Spinal cord (tissue), 10 donors: ENCODE measurements at places on chromosomes 12 and 14. TPM values are rescaled to one million over a fixed set of nuclear protein-coding genes. Genes with fewer than 3 reads are reported as not detected.

The CALCOCO1 gene
- total RNA-seq = 55.5 TPM

The REM2 gene
- total RNA-seq = 1.3 TPM

The INSM2 gene
- 0.17 TPM for total RNA-seq

The IRF9 gene
- 50.0 TPM for total RNA-seq

The LRRK2 gene
- 22.5 TPM for total RNA-seq

The ABHD12B gene
- 0.28 TPM for total RNA-seq

The ANAPC5 gene
- 186 TPM for total RNA-seq

The GPRC5D gene
- total RNA-seq = not detected

The RPL10L gene
- not detected for total RNA-seq

The RTN1 gene
- 672 TPM for total RNA-seq

The REP15 gene
- 1.7 TPM for total RNA-seq

The BMAL2 gene
- 24.0 TPM for total RNA-seq

The CCDC198 gene
- total RNA-seq = 11.3 TPM

- no peak for DNase-seq
Measured at GRCh38 chr14:21846227-21846885, 172.7 kb upstream of the OR4E1 start.

DNA sequence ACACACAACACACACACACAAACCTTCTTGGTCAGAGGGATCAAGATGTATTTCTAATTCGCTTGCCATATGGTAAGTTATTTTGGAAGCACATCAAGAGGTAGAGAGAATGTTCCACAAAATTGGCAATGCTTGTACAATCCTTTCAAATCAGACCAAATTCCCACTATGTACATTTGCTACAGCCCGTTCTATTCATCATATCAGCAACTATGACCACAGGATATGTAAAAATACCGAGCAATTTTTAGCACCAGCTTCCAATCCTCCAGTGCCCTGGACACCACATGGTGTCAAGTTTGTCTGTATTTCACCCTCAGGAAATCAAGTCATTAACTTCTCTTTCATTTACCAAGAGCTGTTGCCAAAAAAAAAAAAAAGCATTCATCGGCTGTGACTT lies 21.2 kb downstream of the TBX5 start:
- DNase-seq = no peak

DNA sequence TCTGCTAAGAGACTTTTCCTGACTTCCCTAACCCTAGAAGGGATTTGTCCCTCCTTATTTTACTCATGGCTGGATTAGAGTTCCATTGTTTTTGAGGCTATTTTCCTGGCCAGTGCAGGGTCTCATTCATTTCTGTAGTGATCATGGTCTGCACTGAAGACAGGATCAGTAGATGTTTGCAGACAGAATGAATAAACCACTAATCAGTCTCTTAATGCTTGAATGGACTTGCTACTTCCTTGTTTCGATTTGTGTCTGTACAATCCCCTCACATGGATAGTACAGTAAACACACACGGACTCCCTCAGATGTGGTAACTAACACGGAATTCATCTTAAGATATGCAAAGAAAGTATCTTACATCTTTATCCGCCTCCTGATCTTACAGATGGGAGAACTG lies 102.6 kb upstream of the PRB2 start:
- DNase-seq = no peak

GRCh38 chr12:460261-461230 lies 807 bp downstream of the B4GALNT3 start:
- DNase-seq = no peak

DNA sequence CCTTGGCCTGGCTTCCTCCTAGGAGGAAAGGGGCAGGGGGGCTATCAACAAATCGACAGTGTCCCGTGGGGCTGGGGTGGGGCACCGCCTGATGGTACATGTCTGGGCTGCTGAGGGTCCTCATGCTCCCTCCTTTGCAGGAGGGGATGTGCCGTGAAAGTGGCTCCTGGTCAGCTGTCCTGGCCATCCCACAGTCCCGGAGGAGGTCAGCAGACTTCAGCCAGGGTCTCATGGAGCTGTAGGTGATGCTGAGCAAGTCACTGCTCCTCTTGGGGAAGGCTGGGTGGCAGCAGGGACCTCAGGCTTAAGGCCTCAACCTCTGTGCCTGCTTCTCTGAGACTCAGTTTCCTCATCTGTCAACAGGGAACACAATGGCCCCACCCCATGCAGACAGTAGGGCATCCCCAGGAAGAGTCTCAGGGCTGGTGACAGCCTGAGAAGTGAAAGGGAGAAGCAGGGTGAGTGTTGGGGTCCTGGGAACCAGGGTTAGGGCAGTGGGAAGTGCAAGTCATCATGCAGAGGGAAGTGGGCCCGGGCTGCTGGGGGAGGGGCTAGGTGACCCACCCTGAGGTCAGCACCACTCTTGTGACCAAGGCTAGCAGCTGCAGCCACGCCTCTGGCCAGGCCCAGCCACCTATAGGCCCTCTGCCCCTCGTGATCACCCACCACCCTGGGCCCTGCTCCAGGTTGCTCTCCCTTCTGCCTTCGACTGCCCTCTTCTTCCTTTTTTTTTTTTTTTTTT lies 4.4 kb upstream of the TNFAIP2 start:
- no peak for DNase-seq

GRCh38 chr12:111270239-111270638 lies 98.7 kb downstream of the PHETA1 start:
- no peak for DNase-seq

- DNase-seq = no peak
Measured at GRCh38 chr14:38500125-38500524, 244.2 kb upstream of the CLEC14A start.

DNA sequence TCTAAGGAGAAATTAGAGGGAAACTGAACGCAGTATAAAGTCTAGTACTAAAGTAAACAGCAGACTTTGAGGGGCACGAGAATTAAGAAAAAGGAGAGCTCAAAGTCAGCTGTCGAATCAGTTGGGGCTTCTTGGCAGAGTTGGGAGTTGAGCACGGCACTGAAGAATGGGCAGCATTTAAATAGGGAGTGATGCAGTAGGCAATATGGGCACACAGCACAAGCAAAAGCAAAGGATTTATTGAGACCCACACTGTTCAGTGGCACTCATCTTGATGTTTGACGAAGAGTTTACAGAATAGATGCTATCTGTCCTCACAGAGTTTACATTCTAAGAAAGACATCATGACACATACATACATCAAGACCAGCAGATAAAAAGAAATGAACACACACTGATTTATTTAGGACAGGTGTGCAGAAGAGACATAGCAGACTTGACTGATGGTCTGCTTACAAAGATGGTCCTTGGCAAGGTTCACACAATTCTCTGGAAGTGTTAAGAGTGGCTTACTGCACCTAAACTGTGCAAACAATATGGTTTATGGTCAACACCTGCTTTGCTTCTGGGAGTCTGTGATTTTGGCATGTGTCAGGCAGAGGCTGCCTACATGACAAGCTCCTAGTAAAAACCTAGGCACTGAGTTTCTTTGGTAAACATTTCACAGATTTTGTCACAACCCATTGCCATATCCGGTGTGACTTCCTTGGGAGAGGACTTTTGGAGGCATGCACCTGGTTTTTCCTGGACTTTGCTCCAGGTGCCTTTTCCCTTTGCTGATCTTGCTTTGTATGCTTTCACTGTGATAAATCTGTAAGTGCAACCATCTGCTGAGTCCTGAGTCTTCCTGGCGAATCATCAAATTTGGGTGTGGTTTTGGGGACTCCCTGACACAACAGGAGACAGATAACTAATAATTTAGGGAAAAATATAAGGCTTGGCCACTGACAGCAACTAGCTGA lies 26.3 kb downstream of the ALKBH1 start:
- no peak for DNase-seq

DNA sequence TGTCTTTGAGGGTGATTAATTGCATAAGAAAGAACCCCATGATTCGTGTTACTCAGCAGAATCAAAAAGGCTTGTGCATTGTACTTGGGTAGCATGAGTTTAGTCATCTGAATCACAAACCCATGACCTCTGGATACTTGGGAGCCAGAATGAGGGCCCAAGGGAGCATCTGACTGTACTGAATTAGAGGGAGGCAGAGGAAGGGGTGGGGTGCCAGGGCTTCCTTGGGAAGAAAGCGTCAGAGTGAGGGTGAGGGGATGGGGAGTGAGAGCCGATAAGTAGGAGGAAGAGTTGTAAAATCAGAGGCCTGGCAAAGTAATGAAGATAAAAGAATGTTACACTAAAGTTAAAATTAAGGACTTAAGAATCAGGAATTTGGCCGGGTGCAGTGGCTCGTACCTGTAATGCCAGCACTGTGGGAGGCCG lies 29.8 kb downstream of the GPRC5D start:
- no peak for DNase-seq

DNA sequence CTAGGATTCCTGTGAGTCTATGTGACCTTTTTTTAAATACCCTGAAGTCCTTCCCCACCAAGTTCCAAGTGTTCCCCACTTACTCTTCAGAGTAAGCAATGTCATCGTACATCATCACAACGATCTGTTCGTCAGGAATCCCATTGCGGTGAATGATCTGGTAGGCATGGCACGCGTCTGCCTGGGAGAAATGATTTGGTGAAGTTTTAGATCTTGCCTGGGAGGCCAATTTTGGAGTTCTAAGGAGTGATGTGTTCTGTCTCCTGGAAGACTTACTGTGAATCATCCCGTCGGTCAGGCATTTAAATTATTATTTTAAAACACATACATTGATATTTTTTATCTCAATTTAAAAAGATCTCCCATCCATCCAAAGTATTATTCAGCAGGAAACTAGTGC lies 29.8 kb downstream of the LGMN start:
- DNase-seq = no peak

GRCh38 chr12:15230751-15231150 lies 9.5 kb upstream of the RERG start:
- DNase-seq = no peak

DNA sequence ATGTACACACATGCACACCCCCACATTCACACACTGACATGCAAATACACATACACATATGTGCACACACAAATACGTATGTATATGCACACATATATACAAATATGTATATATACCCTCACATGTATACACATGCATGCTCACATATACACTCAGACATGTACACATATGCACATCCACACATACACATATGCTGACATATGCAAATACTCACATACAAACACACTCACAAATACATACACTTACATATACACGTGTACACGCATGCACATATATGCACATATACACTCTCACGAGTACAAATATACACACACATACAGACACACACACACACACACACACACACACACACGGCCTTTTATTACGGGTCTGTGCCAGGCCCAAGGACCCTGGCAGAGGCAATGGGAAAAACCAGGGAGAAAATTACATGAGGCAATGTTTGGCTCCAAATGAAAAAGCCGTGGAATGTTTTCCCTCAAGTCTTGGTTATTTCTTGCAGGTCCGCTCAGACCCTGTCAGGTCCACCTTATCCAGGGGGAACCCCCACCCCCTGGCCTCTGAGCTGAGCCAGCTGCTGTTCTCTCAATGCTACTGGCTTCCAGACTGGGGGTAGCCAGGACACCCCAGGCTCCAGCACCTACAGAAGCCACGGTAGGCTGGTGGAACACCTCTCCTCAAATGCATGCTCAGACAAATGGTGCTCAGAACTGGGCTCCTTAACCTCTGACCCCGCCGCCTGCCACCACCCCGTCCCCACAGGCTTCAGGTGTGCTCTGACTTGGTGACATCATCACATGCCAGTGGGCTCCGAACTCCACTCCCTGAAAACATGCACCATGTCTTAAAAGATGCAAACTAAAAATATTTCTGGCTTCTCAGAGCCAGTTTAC lies 54.7 kb downstream of the BCL11B start:
- no peak for DNase-seq

DNA sequence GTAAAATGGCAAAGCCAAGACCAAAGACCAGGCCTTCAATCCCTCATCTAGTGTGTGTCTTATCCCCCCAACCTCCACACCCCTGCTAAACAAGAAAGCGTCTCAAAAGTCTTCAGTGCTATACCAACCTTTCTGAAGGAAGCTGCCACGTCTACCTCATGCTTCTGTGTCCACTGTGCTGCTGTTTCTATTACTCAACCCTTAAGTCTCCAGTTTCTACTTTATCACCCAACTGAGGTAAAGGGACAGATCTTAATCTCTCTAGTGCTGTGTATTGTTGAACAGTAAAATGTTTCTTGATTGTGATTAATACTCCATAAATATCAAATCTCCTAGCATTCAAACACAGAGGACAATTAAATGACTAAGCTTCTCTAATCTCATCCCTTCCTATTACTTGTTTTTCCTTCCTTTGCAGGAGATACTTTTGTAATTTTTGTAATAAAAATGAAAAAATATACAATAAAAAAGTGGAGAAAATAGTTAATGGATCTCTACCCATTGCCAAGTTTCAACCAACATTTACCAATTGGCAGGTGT lies 23.3 kb downstream of the BTBD7 start:
- DNase-seq = no peak

GRCh38 chr12:19799216-19799615 lies 359.9 kb downstream of the AEBP2 start:
- no peak for DNase-seq

- no peak for DNase-seq
Measured at GRCh38 chr12:111838353-111838752, 3.7 kb upstream of the MAPKAPK5 start.

DNA sequence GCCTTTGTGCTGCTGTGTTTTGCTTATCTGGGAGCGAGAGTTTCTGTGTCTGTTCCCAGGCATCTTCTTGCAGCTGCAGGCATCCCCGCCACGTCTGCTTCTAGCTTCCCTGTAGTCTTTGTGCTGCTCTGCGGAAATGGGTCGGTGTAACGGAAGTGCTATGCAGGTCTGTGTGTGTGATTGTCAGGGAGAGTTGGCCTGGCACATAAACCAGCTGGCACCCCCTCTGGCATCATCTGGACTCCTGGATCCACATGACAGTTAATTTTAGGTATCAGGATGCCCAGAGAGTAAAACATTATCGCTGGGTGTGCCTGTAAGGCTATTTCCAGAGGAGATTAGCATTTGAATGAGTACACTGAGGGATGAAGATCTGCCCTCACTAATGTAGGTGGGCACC lies 9.4 kb upstream of the OASL start:
- no peak for DNase-seq

DNA sequence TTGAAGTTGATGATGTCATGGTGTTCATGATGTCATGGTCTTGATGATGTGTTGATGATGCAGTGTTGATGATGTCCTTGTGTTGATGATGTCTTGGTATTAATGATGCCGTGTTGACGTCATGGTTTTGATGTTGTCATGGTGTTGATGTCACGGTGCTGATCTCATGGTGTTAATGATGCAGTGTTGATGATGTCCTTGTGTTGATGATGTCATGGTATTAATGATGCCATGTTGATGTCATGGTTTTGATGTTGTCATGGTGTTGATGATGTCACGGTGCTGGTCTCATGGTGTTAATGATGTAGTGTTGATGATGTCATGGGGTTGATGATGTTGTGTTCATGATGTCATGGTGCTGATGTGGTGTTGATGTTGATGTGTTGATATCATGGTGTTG lies 48.0 kb upstream of the RIMBP2 start:
- no peak for DNase-seq
